ENCODE measurements at places on chromosomes 1 and 21.
A peak's percentile ranks its signal among the peaks of the same experiment; 100 is the strongest.

- DNase-seq, result no peak
Observed at GRCh38 chr1:163337631-163338030, 15.9 kb downstream of the NUF2 start.

GRCh38 chr1:47712596-47713299, 274.9 kb downstream of the FOXD2 start:
- DNase-seq, result no peak

DNA sequence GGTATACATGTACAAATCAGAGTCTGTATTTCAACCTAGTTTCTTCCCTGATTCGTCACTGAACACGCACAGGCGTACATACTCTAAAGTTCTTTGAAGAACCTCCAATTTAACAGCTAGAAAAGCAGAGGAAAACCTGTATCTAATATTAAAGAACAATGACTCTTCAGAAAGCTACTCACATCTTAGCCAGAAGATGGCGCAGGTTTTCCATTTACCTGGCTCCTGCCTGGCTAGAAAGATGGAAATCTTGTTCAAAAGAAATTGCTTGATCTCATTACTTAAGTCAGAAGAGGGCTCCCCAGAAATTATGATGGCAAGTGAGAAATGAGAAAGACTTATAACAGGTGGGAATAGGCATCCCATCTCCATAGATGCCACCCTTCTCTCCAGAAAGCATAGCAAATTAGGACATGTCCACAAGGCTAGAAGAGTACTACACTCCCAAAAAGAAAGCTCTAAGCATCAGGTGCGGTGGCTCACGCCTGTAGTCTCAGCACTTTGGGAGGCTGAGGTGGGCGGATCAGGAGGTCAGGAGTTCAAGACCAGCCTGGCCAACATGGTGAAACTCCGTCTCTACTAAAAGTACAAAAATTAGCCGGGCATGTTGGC, 19.0 kb upstream of the L1TD1 start:
- DNase-seq, result peak; percentile 46

DNA sequence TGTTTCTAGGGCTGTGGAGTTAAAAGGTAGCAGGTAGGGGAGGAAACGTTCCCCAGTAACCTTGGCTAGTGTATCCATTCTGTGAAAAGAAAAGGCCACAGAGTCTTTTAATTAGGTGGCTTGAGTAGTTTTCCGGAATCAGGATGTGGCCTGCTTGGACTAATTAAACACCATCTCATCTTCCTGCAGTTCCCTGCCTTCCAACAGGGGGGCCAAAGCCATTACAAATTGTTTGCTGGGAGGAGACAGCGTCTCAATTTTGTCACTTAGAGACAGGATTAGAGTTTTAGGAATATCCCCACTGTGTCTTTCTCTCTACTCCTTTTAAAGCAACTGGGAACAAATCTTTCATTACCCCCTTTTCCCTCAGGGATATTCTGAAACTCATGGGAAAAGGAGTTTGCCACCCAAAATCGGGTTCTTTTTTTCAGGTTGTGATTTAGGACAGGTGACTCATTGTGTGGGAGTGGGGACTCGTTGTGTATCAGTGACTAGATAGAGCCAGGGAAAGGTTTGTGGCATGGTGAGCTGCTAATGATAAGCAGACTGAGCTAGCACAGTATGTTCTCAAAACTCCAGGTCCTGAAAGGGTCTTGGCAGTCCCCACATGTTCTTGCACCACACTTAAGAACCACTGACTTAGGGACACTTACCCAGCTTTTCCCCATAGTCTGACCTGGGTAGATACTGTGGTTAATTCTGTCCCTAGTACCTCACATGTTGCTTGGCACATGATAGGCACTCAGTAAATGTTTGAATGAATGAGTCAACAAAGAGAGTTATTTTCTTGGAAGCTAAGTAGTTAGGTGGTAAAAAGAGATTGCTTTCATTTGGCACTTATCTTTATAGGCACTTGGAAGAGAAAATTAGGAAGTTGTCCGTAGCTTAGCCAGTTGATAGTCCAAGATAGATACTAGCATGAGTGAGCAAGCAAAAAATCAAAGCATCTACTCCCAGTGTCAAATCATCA, 22.5 kb downstream of the INTS3 start:
- DNase-seq, result no peak

- no peak for DNase-seq
Observed at GRCh38 chr1:32307324-32307723, 15.4 kb downstream of the HDAC1 start.

GRCh38 chr21:27643326-27643725, 676.4 kb upstream of the ADAMTS5 start:
- DNase-seq, result no peak

GRCh38 chr1:112444269-112444668, 48.3 kb downstream of the CTTNBP2NL start:
- no peak for DNase-seq

DNA sequence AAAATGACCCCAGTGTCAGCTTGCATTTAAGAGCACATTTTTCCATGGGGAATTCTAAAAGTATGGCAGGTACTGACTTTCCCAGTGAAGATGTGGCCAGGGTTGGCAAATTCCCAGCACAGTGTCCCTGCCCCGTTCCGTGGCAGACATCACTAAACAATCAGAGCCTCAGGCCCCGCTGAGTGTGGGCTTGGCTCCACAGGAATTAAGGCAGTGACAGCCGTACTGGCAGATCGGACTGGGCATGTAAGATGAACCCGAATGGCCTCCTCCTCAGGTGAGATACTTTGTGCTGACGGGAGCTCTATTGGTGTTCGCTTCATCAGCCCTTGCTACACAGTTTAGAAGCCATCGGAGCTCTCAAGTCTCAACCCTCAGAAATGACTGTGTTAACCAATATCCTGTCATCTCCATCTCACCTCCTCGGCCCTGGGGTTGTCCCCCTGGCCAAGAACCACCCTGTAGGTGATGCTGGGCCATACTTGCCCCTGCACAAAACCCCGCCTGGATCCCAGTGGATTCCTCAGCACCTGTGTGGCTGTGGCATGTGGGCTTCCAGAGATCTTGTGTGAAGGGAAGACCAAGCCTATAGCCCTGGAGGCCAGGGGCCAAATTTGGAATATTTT, 29.0 kb upstream of the ABCG1 start:
- DNase-seq, result no peak

DNA sequence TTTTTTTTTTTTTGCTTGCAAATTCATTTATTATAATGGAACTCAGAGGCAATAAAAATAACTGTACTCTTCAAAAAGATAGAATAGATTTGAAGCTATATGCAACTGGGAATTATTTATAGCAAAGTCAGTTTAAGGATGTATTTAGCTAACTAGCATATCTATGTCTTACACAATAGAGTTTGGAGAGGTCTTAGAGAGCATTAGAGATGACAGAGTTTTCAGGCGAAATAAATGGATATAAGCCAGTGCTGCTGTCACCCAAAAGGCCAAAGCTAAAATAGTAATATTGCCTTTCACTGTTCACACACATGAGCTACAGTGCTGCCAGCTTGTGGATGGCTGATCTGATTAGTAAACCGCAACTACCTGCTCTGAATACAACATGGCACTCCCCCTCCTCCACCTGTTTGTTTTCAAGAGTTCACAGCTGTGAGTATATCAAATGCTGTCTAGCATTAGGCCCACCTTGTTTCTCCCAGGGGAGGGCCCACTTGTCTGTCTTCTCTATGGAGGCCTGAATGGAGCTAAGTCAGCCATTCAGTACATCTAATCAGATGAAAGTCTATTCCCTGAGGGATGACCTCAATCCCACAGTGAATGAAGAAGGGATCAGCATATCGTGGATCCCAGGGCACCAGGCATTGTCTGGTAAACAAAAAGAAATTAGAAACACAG, 25.2 kb upstream of the SSX2IP start:
- DNase-seq, result no peak

GRCh38 chr1:114008480-114008941, 29.2 kb downstream of the OLFML3 start:
- no peak for DNase-seq

DNA sequence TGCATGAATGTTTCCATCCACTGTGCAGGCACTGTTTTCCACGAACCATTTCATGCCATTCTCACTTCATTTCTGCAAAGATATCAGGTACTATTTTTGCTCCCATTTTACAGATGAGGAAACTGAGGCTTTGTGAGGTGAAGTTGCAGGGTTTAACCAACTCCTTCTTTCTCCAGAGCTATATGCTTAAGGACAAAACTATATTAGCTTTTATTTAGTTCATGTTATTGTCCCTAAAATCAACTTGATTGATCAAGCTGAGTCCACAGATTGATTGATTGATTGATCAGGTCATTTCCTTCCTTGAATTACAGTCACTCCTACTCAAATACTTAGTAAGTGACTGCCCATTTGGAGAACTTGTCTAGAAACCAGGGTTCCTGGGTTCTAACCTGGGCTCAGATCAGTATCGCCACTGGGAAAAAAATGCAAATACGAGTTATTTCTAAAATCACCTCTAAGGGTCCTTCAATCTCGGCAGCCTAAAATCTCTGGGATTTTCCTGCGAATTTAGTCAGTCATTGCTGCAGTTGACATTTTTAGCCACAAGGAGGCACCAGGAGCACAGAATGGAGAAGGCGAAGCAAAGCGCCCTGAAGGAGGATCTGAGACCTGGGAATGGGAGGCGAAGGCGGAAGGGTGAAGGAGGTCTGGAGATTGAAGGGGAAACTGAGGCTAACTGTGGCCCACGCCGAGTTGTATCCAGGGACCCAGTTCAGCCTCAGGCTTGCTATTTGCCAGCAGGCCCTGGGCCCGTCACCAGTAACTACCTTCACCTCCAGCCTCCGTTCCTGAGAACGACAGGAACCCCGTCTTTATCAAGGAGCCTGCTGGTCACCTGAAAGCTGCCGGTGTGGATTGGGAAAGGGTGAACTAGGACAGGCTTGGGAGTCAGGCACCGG, 14.3 kb upstream of the MUL1 start:
- DNase-seq, result peak; percentile 61

GRCh38 chr1:192949783-192950182, 109.4 kb downstream of the UCHL5 start:
- DNase-seq, result no peak

DNA sequence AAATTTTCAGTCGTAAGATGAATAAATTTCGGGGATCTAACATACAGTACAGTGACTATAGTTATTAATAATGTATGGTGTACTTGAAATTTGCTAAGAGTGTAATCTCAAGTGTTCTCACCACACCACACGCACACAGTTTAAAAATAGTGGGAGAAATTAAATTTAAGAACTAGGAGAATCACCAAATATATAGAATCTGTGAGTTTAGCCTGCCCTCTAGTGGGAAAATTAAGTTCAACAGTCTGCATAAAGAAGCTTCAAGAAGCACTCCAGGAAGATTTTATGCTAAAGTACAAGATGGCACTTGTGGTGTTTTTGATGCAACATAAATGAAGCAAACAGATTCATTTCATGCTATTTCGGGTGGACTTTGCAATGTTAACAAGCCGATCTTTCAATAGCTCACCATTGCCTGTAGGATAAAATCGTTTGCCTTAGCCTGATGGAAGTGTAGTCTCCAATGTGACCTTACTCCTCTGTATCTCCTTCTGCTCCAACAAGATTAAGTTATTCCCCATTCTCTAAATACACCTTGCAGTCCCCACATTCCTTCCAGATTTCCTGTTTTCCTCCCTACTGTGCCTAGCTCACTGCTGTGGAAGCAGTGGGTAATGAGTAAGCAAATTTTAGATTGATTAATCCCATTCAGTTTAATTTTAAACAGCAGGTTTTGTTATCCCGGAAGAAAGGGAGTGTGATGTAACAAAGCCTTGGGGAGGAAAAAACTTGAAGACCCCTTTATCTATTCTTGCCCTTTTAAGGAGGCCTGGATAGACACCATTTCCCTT, 8.7 kb upstream of the PIK3C2B start:
- peak; percentile 77 for DNase-seq

GRCh38 chr1:70727886-70728489, 316.9 kb downstream of the CTH start:
- DNase-seq, result no peak

DNA sequence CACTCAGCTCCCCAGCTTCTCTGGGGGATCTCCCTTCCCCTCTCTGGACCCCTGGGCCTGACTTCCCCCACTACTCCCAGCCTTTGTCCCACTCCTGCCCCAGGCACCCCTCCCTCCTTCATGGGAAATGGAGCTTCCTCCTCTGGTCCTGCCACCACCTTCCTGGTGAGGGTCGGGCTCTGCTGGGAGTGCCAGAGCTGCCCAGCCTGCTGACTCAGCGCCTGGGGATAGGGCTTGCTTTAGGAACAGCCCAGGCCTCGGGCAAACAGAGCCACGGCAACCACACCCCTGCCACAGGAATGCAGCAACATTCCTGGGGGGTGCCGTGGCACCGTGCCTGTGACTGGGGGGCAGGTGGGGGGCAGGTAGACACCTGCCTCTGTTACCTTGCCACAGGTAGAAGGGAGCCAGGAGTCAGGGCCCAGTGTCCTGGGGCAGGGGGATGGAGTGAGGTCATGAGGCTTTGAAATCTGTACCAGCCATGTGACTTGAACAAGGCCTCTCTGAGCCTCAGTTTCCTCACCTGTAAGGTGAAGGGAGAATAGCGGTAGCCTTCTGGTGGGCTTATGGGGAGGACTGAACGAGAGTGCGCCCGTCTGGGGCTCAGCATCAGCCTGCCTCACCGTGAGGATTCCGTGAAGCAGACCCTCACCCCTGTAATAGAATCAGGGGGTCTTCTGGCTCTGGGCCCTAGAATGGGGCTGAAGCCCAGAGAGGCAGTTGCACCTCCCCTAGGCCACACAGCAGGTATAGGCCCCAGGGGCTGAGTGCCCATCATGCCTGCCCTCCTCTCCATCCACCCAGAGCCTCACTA, 17.8 kb upstream of the EPHA2 start:
- no peak for DNase-seq

DNA sequence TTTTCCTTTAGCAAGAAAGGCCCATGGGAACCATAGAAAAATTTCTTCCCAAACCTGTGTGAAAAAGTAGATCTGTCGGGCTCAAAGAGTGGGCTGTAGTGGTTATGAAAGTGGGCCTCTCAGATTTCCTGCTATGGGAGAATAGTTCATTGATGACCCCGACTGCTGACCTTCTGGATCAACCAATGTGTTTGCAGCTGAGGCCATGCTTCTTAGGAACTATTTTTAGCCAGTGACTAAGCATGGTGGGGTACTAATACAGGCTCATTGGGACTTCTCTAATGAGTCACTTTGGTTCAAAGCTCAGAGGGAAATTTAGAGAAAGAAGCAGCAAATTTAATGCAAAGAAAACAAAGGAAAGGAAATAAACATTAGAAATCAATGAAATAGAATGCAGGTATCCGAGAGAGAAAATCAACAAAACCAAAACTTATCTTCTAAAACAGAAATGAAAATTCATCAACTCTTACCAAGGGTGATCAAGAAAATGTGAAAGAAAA, 12.6 kb upstream of the PSMA5 start:
- DNase-seq, result no peak

- DNase-seq, result no peak
Observed at GRCh38 chr1:3827813-3828307, 29.2 kb downstream of the CEP104 start.

DNA sequence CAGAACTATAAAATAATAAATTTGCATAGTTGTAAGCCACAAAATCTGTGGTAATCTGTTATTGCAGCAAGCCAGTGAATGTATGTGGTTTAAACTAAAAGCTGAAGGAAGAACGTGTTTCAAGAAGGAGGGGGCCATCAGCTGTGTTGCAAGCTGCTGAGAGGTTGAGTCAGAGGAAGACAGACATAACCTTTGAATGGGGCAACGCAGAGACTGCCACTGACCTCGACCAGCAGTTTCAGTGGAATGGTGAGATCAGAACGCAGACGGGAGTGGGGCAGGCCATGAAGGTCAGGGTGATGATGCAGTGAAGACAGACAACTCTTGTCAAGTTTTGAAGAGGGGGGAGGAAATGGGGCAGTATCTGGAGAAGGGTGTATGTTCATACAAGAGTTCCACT, 23.2 kb upstream of the QSOX1 start:
- peak; percentile 99 for DNase-seq

Data from AML-193 (cell line).